ENCODE measurements at places on chromosomes 13 and 19. TPM values are rescaled to one million over a fixed set of nuclear protein-coding genes. Genes with fewer than 3 reads are reported as not detected.

GRCh38 chr13:46088821-46089562 lies 15.8 kb downstream of the CPB2 start:
- DNase-seq = no peak

DNA sequence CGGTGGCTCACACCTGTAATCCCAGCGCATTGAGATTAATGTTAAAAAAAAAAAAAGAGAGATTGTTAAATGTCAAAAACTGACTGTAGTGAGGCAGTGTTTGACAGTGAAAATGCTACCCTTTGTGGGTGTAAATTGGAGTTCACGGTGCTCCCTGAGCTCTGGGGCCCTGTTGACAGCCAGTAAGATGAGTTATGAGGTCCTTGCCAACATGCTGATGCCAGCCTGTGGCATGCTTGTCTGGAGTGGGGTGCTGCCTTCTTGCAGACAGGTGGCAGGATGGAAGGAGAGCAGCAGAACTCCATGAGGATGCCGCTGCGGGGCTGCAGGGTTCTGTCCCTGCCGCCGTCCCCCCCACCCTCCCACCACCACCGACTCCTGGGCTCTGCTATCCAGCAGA lies 25.9 kb downstream of the PRAM1 start:
- DNase-seq = no peak

DNA sequence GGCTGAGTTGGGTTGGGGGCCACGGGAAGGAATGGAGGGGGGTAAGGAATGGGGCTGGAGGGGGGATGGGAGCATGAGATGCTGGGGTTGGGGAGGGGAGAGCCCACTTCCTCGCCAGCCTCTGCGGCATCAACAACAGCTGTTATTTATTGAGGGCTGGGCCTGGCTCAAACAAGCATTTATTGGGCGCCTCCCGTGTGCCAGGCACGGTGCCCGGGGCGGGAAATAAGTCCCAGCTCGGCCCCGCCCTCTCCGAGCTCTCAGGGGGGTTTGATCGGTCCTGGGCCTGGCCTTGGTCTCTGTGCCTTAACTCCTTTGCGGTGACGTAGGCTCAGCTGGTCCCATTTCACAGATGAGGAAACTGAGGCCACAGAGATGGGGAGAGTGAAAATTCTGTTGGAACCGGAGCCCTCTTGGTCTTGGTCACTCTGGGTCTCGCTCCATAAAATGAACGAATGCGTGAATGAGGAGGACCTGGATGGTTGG lies 919 bp upstream of the ADAMTS10 start:
- DNase-seq = no peak

DNA sequence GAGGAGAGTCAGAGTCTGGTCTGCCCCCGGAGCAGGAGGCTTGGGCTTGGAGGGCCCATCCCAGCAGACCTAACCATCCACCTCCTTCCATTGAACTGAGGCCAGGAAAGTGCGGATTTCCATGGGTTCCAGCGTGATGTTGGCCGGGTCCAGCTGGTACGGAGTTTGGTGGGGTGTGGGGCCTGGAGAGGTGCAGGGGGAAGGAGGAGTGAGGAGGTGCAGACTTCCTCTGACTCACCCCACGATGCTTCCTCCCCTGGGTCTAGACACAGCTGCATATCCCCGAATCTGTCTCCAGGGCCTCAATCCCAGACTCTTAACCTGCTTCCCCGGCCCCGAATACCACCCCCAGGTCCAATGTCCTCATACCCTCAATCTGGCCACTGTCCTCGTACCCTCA lies 20.0 kb downstream of the MAN2B1 start:
- no peak for DNase-seq

- DNase-seq = no peak
These were observed 92.2 kb upstream of the ARHGEF7 start for GRCh38 chr13:111022886-111023285.

- no peak for DNase-seq
These were observed 133.4 kb upstream of the NBEA start for GRCh38 chr13:34808649-34809048.

DNA sequence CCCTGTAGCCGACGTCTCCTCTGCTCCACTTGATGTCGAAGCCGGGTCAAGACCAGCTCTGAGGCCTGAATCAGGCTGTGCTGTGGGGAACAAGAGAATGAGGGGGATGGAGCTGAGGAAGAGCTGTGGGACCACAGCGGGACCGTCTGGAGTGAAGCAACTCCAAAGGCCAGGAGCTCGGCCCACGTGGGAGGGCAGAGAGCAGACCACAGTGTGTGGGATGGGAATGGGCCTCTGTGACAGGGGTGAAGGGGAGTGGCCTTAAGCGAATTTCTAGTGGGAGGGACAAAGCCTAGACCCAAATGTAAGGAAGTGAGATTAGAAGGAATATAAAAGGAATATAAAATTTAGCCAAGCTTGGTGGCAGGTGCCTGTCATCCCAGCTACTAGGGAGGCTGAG lies 3.8 kb upstream of the SLC8A2 start:
- DNase-seq = no peak

DNA sequence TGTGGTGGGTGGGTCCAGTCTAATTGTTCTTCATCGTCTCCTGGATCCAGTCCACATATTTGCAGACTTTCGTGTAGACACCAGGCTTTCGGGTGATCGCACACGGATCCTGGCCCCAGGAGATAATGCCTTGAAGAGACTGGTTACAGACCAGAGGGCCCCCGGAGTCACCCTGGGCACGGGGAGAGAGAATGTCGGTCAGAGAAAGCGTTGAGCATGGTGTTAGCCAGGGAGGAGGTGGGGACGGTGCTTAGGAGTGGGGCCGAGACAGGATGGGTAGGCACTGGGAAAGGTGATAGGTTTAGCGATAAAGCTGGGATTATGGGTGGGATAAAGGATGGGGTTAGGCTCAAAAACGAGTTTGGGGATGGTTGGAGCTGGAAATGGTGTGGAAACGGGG lies 3.0 kb upstream of the KLK10 start:
- DNase-seq = no peak

DNA sequence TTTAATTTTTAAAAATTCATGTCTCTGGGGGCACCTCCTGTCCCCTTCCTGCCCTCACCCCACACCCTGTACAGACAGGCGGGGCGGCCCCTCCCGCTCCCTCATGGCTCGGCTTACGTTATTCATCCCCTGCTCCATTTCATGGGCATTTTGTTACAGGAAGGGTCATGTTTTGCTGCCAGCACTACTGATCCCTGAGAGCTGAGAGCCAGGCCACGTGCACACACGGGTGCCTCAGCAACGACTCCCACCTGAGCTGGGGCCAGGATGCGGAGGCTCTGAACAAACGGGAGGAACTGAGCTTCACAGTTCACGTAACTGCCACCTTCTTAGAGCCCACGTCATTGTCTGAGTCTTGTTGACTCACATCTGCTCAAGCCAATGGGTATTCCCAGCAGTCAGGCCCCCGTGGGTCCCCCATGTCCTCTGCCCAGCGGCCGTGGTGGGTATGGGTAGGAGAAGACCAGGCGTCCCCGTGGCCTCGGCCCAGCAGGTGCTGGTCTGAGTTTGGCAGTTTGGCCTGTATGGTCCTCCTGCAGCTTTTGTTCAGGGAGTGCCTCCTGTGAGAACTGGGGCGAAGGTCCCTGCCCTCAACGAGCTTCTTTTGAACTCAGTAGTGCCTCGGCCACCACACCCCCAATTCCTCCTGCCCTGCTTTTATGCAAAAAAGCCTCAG lies 16.4 kb upstream of the TMEM255B start:
- no peak for DNase-seq

GRCh38 chr13:24087605-24088225 lies 72.8 kb upstream of the SPATA13 start:
- no peak for DNase-seq

DNA sequence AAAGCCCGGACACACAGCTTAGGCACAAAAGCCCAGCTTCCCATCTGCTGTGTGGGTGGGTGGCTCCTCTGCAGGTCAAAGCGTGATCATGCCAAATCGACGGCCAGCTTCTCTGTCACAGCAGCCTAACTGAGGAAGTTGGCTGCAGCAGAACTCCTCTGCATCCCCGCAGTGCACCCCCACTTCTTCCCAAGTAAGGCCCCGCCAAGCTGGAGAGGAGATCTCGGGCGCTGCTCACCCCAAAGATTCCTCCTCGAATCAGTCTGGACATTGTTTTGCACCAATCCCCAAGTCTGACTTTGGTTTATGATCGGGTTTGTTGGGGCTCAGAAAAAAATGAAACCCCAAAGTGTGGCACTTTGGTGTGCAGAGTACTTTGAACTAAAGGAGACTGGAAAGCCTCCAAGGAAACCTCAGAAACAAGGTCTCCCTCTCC lies 19.7 kb upstream of the CPB2 start:
- no peak for DNase-seq

DNA sequence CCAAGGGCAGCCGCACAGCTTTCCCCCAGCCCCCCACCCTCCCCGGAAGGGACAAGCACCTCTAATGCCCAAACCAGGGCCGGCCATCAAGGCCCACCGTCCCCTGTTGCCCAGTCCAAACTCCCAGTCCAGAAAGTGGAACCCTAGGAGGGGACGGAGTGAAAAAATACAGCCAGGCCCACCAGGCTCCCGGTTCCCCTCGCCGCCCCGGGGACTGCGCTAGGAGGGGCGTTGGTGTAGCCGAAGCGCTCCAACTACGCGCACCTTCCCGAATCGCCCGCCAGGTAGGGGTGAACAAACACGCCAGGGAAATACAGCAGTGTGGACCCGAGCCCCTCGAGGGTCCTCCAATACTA lies 1.3 kb downstream of the KLF16 start:
- no peak for DNase-seq

DNA sequence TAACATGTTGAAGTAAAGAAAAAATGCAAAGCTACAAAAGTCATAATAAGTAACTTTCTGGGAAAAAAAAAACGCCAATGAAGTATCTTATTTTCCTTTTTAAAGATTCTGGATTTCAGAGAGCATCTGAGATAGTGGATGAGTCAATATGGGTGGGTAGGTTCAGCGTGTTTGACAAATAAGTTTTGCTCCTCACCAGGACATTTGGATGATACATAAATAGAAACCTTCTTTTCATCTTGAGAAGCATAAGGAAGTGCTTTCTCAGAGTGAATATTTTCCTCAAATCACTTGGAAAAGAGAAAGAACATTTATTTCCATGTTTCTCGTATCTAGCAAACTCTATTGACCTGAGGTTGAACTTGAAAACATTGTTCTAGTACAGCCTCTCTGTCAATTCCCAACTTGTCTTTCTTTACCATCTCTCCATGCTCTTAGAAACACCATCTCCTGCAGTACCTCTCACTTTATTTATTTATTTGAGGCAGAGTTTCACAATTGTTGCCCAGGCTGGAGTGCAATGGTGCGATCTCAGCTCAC lies 463.2 kb downstream of the KLF5 start:
- DNase-seq = no peak

GRCh38 chr13:112516218-112516617 lies 71.7 kb downstream of the TUBGCP3 start:
- no peak for DNase-seq

DNA sequence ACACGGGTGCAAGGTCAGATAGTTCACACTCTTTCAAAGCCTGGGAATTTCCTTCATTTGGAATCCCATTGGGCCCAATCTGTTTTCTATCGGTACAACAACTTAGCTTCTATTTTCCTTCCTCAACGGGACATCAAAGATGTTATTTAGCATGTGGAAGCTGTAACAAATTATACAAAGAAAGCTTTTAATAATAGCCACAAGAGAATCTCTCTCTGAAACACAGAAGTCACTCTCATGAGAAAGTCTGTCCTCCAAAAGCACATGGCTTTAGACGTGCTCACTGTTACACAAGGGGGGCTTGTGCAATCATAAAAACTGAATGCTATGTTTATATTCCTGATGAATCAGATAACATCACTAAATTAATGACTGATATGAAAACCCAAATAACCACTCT lies 28.9 kb upstream of the CYSLTR2 start:
- no peak for DNase-seq

- DNase-seq = no peak
These were observed 83.6 kb downstream of the KL start for GRCh38 chr13:33099860-33100259.

DNA sequence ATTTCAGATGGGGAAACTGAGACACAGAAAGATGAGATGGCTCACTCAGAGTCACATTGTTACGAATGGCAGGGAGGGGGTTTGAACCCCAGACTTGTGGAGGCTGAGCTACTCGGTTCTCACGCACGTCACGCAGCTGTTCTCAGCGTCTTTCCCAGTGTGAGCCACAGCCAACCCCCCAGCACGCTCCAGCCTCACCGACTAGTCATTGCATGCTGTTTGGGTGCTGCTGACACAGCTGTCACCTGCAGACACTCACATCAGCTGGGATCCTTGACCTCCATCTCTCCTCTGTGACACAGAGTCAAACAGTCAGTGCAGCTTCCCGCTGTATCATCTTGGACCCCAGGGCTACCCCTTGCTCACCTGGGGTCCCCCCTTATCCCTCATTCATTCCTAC lies 2.4 kb upstream of the NCAN start:
- DNase-seq = no peak

- DNase-seq = no peak
These were observed 37.0 kb upstream of the MAP3K10 start for GRCh38 chr19:40154121-40154680.

DNA sequence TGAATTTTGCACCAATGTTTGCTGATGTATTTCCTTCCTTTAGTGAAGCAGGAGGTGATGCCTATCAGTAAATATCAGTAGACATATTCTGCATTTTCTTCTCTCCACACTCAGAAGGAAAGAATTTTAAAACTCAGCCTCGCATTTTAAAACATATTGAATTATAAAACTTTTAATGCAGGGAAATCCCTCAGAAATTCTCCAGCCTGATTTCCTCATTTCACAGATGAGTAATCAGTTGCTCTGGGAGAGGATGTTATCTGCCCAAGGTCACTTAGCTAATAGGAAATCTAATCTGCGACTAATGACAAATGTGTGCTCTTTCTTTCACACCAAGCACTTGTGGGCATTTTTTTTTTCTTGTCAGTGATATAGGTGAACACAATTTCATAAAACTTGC lies 320.6 kb downstream of the ITGBL1 start:
- DNase-seq = peak; percentile 25

- DNase-seq = no peak
These were observed 30.4 kb downstream of the TPT1 start for GRCh38 chr13:45310341-45311131.

The RAB3A gene
- total RNA-seq = not detected

The TICAM1 gene
- total RNA-seq = 2.6 TPM

The IL12RB1 gene
- not detected for total RNA-seq

The FSD1 gene
- 12.7 TPM for total RNA-seq

The AXL gene
- 418 TPM for total RNA-seq

The OVOL3 gene
- not detected for total RNA-seq

The GGN gene
- total RNA-seq = 2.5 TPM

The GCDH gene
- 66.1 TPM for total RNA-seq

The OSCAR gene
- total RNA-seq = not detected
